Stimulated activated CD4-positive, alpha-beta T cell treated with anti-CD3 and anti-CD28 coated beads, Interleukin-4, amount 100 ng/mL, for 1 hour (primary cell): ENCODE measurements at places on chromosomes 6 and 20.

- DNase-seq: peak; percentile 24
These were observed at the start of gene CLIC5 for GRCh38 chr6:46015119-46015968. Gene CLIC5, minus strand, starts transcription at chr6:46015860. Its CDS starts 318 bp downstream, at chr6:46015542.

GRCh38 chr6:82741325-82741995 lies 324.2 kb downstream of the UBE3D start:
- no peak for DNase-seq

- peak; percentile 81 for DNase-seq
These were observed at the start of gene SLC22A23 for GRCh38 chr6:3456898-3457709. Gene SLC22A23, minus strand, starts transcription at chr6:3457050. Its CDS starts 491 bp downstream, at chr6:3456559.

GRCh38 chr20:52230409-52230808 lies 38.8 kb upstream of the ZFP64 start:
- DNase-seq: no peak

DNA sequence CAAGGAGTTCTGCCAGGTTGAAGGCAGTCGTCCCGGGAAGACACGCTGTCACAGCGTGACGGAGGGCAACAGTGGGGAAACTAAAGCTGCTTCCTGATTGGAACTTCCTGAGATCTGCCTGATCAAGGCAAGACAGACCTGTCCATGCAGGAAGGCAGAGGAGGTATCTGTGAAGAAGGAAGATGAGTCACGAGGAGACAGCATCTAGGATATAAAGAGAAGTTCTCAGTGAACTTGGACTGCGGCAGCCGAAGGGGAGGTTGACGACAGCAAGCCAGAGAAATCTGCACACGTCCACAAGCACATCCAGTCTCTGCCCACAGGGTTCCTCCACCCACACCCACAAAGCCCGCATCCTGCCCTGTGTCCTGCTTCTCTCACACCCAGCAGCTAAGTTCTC lies 38.6 kb downstream of the PREP start:
- DNase-seq: no peak

- no peak for DNase-seq
These were observed 41.8 kb downstream of the CYP24A1 start for GRCh38 chr20:54131675-54132611.

- no peak for DNase-seq
These were observed 66.5 kb downstream of the KCNS1 start for GRCh38 chr20:45034436-45034835.

DNA sequence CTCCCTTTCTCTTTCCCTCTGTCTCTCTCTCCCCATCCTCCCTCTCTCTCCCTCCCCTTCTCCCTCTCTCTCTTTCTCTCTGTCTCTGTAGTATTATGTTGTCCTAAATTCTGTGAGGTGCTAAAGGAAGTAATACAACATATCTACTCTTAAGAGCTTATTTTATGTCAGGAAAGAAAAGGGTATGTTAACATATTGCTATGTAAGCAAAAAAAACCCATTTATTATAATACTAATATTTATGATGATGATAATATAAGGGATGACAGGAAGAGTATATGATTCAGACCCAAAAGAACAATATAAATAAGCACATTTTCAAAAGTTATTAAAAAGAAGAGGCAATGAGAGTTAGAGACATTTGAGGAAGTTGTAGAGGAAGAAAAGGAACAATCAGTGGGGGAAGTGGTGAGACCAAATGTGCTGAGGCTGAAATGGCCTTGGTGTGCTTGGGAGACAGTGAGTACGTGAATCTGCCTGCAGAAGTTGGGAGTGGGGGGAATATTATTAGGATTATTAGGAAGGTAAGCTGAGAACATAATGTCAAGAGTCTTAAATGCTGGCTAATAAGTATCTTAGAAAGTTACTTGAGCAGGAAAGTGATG lies 303.6 kb upstream of the FERMT1 start:
- DNase-seq: no peak

GRCh38 chr20:25256226-25256859 lies 8.5 kb downstream of the PYGB start:
- DNase-seq: no peak

DNA sequence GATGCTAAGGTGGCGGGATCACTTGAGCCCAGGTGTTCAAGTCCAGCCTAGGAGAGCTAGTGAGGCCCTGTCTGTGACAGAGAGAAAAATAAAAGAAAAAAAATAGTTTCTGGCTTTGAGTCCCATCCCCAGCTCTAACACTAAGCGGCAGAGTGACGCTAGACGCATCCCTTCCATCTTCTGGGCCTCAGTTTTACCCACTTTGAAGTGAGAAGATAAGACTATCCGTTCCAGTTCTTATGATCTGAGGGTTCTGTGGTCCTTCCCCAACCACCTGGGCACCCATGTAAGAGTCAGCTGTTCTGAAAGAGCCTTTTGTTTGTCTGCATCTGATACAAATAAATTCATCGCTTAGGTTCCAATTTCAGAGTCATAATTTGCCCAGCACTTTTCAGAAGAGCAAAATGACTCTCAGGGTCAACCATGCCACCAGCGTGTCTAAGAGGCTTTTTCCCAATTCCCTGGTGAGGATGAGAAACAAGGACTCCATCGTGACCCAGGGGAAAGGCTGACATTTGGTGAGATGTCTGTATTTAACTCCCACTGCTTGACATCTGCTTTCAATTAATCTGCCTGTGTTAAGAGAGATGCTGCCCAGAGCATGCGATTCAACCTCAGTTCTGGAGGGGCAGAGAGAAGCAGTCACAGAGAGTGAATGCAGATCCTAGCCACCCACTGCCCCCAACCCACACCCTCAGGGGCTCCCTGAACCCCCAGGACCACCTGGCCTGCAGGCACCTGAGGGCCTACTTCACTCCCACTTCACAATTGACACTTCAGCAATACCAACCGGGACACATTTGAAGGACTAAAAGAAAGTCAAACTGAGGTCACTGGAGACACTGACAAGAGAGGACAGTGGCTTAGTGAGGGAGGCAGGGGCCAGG lies 131.6 kb upstream of the TOP1 start:
- DNase-seq: no peak

DNA sequence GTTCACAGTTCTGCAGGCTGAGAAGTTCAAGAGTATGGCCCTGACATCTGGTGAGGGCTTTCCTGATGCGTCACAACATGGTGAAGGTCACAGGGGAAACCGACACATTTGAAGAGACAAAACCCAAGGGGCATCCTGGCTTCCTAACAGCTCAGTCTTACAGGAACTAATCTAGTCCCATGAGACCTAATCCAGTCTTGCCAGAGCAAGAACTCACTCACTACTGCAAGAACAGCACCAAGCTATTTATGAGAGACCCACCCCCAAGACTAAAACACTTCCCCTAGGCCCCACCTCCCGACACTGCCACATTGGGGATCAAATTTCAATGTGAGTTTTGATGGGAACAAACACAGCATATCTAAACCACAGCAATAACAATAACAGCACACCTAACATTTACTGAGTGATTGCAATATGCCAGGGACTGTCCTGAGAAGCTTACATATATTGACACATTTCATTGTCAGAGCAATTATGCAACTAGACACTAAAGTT lies 46.6 kb downstream of the TPBG start:
- DNase-seq: no peak

- DNase-seq: no peak
These were observed 182.7 kb upstream of the DTNBP1 start for GRCh38 chr6:15845492-15845891.

GRCh38 chr6:89024456-89024855 lies 56.1 kb upstream of the PNRC1 start:
- no peak for DNase-seq
